ENCODE measurements at places on chromosomes 11 and 22. TPM values are rescaled to one million over a fixed set of nuclear protein-coding genes. Genes with fewer than 3 reads are reported as not detected.
A peak's percentile ranks its signal among the peaks of the same experiment; 100 is the strongest.

DNA sequence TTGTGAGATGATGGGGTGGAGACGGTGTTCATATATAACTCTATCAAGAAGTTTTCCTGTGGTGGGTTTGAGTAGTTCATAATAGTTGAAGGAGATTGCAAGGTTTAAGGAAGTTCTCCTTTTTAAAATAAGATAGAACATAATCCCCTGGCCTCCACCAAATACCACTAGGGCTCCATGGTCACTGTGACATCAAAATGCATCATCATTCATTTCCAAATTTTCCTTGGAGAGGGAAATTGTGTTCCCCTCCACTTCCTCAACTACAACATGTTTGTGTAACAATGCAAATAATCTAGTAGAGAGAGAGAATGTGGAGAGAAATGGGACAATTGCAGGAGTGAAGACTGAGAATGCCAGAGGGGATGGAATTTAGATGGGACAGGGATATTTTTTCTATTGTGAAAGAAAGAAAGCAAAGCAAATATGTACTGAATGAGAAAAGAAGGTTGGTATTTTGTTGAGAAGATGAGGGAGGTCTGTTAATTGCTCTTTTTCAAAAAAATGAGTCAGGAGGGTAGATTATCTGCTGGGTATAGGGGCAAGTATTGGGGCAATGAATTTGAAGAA is 33.4 kb upstream of the ZBED5 start:
- H3K4me3 ChIP-seq = no peak overlapping the region
- no peak for DNase-seq
- no peaks in the 10 kb centered on the region for H3K27me3 ChIP-seq
- no peaks in the 10 kb centered on the region for H3K36me3 ChIP-seq
- peaks cover 1% of the 10 kb centered on the region for H3K4me1 ChIP-seq

- DNase-seq = no peak
- peaks cover 2% of the 10 kb centered on the region for H3K4me1 ChIP-seq
- H3K4me3 ChIP-seq = no peak overlapping the region
- H3K27me3 ChIP-seq = peaks cover 9% of the 10 kb centered on the region
- H3K27ac ChIP-seq = no peak overlapping the region
These were observed 148.3 kb upstream of the THY1 start for GRCh38 chr11:119571311-119571710.

DNA sequence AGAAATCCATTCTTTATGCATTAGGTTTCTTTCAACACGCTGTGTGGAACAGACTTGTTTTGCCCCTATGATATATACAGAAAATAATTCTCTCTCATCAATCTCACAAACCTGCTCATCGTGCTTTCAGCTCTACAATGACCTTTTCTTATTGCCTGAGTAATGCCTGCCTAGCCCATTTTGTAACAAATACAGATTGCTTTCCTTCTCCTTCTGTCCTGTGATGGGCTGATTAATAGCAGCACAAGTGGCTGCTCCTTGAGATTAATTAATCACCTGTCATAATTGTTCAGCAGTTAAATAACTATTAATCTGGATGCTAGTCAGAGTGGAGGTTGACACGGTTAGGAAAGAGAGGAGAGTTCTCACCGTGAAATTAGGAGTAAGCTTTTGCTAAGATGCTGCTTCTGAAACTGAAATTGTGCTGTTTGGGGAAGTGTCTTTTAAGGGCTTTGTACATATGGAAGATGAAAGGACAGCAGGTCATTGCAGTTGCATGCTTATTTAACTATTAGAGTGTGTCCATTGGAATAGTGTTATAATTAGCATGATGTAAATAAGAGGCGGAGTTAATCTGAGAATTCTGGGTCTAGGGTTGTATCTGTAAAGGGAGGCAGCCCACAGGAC is 1430.5 kb downstream of the FAM181B start:
- peaks cover 1% of the 10 kb centered on the region for H3K4me1 ChIP-seq
- H3K27me3 ChIP-seq = no peaks in the 10 kb centered on the region
- H3K36me3 ChIP-seq = no peaks in the 10 kb centered on the region
- no peak for DNase-seq
- H3K4me3 ChIP-seq = no peak overlapping the region
- H3K27ac ChIP-seq = no peak overlapping the region

Gene DNAJC24
- 21.9 TPM for total RNA-seq

Gene SHISA8
- total RNA-seq = not detected

GRCh38 chr11:48354013-48354412 is 12.3 kb downstream of the OR4C5 start:
- H3K36me3 ChIP-seq = peaks cover 2% of the 10 kb centered on the region
- H3K4me3 ChIP-seq = no peak overlapping the region
- H3K27ac ChIP-seq = no peak overlapping the region
- no peaks in the 10 kb centered on the region for H3K4me1 ChIP-seq

DNA sequence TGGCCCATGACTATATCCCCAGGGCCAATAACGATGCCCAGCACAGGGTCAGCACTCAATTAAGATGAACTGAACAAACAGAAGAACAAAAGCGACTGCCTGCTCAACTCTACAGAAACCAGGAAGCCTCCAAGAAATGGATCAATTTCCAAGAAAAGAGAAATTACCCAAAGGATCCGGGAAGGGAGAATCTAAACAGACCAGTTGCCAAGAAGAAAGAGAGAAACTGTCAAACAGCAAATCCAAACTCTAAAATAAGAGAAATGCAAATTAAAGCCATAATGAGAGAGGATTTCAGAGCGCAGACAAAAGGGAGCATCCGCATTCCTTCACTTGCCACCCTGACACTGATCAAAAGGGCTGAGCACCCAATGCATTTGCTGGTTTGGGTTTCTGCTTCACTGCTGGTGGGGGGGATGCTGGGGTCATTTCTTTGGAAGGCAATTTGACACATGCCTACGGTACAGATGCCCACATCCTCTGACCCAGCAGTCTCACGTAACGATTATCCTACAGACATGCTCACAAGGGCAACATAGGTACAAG is 37.7 kb upstream of the RFPL3 start:
- H3K4me1 ChIP-seq = peaks cover 4% of the 10 kb centered on the region
- no peak overlapping the region for H3K27ac ChIP-seq
- H3K36me3 ChIP-seq = no peaks in the 10 kb centered on the region
- peaks cover 6% of the 10 kb centered on the region for H3K27me3 ChIP-seq
- no peak overlapping the region for H3K4me3 ChIP-seq
- no peak for DNase-seq

GRCh38 chr11:72783144-72783905 is 10.5 kb downstream of the STARD10 start:
- peak overlapping the region; percentile 67 for H3K27ac ChIP-seq
- peaks cover 70% of the 10 kb centered on the region for H3K4me1 ChIP-seq
- peak overlapping the region; percentile 79 for H3K4me3 ChIP-seq

DNA sequence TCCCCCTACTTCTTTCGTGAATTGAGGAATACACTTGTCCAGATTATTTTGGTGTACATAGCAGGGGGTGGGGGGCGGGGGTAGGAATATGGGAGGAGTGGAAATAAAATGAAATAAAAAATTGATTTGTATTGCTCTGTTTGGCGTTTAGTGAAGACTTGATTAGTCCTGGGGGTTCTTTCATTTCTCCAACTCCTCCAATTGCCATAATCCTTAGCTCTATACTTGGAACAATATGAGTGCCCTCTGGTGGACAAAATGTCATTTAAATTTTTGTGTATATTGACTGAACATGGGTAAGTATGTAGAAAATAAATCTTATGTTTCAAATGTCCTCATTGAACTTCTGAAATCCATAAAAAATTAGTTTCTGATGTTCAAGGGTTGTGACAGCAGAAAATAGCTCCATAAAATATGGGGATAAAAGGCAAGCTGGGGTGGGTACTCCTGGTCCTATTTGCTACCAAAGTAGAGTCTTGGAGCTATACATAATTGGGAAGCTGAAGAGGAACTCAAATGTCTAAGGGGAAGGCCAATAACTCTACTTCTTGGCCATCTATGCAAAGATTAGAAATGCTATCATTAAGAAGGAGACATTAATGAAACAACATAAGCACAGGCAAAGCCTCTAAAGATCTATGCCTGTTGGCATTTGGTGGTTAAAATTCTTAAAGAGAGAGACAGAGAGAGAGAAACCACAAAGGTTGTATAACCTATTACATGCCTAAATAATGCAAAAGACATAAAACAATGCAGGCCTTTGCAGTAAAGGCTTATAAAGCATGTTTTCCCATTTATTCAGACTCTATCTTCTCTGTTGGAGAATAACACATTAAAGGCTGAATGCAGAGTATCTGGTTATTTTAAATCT is 421.6 kb downstream of the METTL15 start:
- H3K4me3 ChIP-seq = no peak overlapping the region
- H3K36me3 ChIP-seq = peaks cover 2% of the 10 kb centered on the region
- no peaks in the 10 kb centered on the region for H3K27me3 ChIP-seq
- no peak overlapping the region for H3K27ac ChIP-seq
- no peak for DNase-seq
- H3K4me1 ChIP-seq = peaks cover 1% of the 10 kb centered on the region

- H3K4me3 ChIP-seq = no peak overlapping the region
- H3K27ac ChIP-seq = no peak overlapping the region
- peaks cover 18% of the 10 kb centered on the region for H3K4me1 ChIP-seq
- H3K36me3 ChIP-seq = peaks cover under 1% of the 10 kb centered on the region
These were observed 2.6 kb upstream of the SUN2 start for GRCh38 chr22:38758276-38758945.
